ENCODE measurements at places on chromosomes 4 and X.

DNA sequence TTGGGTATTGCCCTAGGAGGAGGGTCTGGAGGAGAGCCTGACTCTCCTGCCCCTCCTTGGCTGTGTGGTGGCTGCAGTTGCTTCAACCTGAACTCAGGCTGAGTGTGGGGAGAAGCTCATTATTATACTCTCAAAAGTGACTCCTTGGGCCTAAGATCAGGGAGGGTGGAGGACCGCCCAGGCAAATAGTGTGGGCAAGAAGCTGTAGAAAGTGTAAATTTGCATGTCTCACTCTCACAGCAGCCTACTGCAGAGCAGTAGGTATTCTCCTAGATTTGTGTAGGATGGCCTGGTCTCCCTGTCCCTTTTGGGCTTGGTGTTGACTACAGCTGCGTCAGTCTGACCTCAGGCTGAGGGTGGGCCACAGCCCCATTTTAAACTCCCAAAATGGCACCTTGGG, 156.1 kb downstream of the ZNF330 start:
- DNase-seq = no peak

DNA sequence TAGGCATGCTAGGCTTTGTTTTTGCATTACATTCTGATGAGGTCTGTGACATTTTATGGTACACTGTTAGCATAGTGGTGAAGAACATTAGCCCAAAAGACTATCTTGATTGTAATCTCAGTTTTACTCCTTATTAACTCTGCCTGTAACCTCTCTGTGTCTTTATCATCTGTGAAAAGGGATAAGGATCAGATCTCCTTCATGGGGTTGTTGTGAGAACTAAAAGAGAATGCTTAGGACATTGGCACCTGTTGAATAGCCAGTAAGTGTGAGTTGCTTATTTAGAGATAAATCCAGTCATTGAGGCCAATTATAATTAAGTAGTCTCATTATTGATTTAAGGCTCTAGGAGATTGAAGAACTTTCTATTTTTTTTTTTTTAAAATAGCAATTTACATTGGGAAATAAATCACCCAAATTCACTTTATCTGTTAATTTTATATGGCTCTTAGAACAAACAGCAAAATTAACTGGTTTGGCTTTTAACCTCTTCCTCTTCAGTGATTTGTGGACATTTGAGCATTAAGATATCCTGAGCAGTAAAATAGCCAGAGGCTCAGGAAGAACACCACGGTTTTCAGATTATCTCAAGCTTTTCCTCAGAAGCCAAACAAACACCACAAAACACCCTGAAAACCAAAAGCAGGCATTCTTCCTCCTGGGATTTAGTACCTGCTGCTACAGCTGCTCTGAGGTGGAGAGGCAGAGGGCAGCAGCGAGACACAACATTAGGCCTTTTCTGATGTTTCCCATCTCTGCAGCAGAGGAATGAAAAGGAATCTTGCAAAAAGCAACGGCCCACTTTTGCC, 192.9 kb downstream of the ARHGAP10 start:
- peak; percentile 51 for DNase-seq

GRCh38 chr4:22336822-22337221, 179.0 kb downstream of the ADGRA3 start:
- DNase-seq = no peak

DNA sequence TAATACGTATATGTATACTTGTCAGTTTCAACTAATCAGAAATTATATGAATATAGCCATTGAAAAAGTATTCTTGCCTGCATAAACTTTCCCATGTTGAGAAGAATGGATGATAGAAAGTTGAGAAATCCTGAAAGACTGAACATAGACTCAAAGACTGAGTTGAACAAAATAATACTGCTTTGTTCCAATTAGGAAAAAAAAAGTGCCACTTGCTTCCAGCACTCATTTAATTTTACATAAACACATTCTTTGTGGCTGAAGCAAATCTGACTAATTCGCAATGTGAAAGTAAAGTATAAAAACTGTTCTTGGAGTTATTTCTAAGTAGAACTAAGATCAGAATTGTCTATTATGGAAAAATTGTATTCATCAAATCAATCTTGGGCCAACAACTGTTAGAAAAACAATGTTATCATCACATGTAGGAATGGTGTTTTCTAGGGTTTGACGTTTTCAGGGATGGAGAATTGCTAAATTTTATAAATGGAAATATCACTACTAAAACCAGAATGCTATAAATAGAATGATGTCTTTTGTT, 2334.6 kb downstream of the PCDH7 start:
- DNase-seq = no peak

DNA sequence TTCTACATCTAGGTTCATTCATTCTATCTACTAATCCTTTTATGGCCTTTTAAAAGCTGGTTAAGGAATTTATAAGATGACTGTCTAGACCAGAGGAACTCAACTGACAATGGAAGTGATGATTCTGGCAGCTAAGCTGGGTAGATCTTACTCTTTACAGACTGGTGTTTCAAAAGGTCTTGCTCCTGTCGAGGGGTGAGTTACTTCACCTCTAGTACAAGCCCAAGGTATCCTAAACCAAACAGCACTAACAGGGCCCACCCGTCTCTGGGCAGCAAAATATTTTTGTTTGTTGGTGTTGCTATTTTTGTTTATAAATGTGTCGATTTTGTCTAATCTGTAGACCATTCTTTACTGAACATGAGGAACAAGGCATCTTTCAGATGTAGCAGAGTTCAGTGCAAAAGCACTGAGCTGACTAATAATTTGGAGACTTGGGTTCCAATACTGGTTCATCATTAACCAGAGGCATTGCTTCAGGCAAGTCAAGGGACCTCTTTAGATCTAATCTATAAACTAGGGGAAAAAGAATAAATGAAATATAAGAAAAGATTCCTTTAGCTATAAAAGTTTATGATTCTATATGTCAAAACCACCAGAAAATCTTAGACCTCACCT, 90.3 kb upstream of the FRG1 start:
- no peak for DNase-seq

DNA sequence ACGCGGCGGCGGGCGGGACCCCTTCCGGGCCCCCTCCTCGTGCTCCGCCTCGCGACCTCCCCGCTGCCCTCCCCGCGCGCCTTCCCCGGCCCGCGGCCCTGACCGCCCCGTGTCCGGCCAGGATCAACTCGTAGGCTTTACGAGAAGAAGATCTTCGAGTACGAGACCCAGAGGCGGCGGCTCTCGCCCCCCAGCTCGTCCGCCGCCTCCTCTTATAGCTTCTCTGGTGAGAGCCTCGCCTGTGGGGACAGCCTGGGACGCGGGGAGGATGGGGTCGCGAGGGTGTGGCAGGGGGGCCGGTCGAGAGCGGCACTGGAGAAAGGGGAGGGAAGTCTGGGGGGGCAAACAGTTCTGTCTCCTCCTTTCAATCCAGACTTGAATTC, 465 bp downstream of the EMD start:
- no peak for DNase-seq

DNA sequence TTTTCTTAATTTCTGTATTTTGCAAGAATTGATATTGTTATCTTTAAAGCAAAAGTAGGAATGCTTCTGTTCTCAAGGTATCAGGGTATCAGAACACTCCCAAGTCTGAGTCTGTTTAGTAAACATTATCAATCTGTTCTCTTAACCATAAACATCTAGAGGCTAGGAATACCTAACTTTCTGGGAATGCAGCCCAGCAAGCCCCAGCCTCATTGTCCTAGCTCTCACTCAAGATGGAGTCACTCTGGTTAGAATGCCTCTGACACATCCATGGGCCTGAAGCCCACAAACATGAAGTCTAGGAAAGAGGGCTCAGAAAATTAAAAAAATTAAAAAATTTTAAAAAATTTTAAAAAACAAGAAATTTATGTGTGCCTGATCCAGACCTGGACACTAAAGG, 315.1 kb upstream of the DKK2 start:
- no peak for DNase-seq

GRCh38 chr4:85778632-85779131, 303.7 kb downstream of the ARHGAP24 start:
- no peak for DNase-seq

GRCh38 chrX:49930039-49930438, 7.6 kb downstream of the CLCN5 start:
- DNase-seq = no peak

DNA sequence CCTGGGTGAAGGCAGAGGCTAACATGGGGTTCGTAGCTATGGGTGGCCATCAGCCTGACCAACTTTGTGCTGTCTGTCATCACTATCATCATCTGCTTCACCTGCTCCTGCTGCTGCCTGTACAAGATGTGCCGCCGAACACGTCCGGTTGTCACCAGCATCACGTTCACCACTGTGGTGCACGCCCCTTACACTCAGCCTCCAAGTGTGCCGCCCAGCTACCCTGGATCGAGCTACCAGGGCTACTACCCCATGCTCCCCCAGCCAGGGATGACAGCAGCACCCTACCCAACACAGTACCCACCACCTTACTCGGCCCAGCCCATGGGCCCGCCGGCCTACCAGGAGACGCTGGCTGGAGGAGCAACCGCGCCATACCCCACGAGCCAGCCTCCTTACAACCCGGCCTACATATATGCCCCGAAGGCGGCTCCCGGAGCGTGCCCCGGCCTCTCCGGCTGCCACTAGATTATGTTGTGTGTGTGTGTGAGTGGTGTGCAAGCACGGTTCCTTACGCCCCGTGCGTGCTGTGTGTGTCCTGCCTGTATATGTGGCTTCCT, 238.1 kb upstream of the ZCCHC13 start:
- no peak for DNase-seq

- DNase-seq = no peak
These were observed 385.6 kb upstream of the ADGRL3 start for GRCh38 chr4:60814549-60814948.

DNA sequence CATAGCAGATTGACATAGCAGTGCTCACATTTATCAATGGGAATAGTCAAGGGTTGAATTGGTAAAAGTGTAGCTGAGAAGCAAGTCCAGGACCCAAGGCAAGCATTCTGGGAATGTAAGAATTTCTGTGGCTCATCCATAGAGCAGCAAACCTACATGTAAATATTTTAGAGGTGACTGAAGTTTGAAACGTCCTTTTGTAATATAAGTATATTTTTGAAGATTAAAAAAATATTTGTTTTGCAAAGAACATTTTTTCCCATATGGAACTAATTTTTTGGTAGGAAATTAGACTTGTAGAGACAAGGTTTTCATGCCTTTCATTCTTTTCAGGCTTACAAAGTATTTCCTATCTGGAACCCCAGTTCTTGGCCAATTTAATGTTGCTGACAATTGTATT, 104.0 kb downstream of the TEX13A start:
- DNase-seq = no peak

- DNase-seq = no peak
These were observed 83.7 kb downstream of the PSAPL1 start for GRCh38 chr4:7351014-7351413.

DNA sequence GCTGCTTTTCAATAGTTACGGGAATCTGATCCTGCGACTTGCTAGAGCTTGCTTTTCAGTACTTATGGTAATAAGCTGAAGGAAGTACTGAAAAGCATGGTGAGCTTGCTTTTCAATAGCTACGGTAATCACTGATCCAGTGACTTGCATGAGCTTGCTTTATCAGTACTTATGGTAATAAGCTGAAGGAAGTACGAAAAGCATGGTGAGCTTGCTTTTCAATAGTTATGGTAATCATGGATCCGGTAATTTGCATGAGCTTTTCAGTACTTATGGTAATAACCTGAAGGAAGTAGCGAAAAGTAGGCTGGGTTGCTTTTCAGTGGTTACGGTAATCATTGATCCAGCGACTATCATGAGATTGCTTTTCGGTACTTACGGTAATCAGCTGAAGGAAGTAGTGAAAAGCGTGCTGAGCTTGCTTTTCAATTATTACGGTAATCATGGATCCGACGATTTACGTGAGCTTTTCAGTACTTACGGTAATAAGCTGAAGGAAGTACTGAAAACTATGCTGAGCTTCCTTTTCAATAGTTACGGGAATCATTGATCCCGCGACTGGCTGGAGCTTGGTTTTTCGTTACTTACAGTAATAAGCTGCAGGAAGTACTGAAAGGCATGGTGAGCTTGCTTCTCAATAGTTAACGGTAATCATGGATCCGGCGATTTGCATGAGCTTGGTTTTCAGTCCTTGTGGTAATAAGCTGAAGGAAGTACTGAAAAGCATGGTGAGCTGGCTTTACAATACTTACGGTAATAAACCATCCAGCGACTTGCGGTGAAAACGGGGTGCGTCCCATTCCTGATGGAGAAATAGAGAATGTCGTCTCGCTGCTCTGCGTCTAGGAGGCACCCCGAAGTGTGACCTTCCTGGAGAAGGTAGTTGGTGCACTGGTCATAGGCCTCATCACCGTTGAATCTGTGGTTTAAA, 6.5 kb downstream of the CRLF2 start:
- no peak for DNase-seq

GRCh38 chr4:132809298-132810032, 339.6 kb upstream of the PCDH10 start:
- no peak for DNase-seq

- DNase-seq = no peak
These were observed 199.3 kb downstream of the GC start for GRCh38 chr4:71584585-71584984.

- DNase-seq = no peak
These were observed 201.7 kb upstream of the ANK2 start for GRCh38 chr4:112847781-112848180.

DNA sequence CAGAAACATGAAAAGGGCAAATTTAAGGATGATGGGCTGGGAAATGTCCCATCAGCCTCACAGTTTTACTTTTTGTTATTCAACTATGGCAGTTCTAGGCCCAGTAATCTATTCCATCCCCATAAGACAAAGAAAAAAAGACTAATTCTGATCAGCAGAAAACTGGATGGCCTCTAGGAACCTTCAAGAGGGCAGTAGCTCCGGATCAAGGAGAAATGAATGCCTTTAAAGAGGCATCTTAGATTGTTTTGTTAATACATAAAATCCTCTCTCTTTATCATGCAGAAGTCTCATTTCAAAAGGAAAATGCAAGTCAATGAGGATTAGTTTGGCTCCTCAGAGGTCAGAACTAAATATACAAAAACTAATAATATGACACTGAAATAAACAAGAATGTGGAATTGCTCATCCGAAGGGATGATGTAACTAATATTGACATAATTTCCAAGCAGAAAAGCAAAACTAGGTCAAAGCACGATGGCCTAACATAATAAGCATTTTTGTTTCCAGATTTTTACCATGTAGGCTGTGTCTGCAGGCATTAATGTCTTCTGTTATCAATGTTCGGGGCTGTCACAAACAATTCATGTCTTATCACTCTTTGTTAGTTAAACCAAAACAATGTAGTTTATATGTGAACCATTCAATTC, 8.8 kb downstream of the MID1 start:
- DNase-seq = no peak

- DNase-seq = no peak
These were observed 51.5 kb upstream of the IL13RA2 start for GRCh38 chrX:115068896-115069295.

Data from HuH-7 (cell line).